ENCODE measurements at places on chromosomes 5 and 9.
A peak's percentile ranks its signal among the peaks of the same experiment; 100 is the strongest.

GRCh38 chr9:71076096-71076495, 45.3 kb downstream of the TRPM3 start:
- DNase-seq, result no peak

DNA sequence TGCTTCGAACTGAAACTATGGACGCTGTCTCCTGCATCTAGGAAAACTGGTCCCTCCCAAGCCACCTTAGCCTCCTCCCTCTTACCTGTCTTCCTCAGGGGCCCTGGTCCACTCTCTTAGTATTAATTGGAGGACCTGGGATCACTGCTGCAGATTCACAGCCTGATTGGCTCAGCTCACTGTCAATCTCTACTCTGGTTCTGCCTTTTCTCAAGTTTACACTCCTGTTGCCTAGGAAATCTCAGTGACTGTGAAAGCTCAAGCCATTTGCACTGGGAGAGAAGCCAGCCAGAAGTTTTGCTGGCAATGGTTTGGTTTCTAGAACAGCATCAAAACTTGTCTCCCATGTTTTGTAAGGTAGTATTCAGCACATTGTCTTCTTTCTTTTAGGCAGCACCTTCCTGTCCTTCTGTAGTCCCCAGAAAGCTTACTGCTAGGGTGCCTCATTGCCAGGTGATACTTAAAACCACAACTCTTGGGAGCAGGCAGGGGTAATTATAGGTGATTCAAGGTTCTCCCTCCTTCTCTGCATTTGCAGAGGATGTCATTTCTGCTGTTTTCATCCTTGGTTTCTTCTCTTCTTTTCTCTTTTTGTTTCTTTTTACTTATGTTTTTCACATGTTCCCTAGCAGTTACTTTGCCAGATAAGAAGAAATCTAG, at the start of gene CAPSL:
Gene CAPSL (minus strand): TSS at position 55 of the 660 bp plus-strand sequence. CDS start 17,502 bp downstream, outside the sequence.
- DNase-seq, result peak; percentile 67

DNA sequence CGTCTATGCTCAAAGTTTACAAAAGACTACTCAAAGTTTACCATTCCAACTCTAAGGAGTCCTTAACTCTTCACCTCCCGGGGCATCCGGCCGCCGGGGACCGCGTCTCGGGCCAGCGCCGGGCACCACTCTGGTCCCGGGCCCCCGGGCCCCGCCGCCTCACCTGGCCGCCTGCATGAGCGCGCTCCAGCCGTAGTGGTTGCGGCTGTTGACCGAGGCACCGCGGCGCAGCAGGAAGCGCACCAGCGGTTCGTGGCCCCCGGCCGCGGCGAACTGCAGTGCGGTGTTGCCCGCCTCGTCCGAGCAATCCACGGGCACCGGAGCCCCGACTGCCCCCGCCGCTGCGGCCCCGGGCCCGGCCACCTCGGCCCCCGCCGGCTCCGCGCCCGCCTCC, 388 bp downstream of the ANKS6 start:
- peak; percentile 21 for DNase-seq

- DNase-seq, result no peak
Observed at GRCh38 chr9:135300346-135301141, 179.0 kb upstream of the PPP1R26 start.

GRCh38 chr5:137888863-137889759, at the start of gene PKD2L2:
Gene PKD2L2 (plus strand): TSS chr5:137889457. CDS start chr5:137889492, 35 bp downstream.
- peak; percentile 84 for DNase-seq

DNA sequence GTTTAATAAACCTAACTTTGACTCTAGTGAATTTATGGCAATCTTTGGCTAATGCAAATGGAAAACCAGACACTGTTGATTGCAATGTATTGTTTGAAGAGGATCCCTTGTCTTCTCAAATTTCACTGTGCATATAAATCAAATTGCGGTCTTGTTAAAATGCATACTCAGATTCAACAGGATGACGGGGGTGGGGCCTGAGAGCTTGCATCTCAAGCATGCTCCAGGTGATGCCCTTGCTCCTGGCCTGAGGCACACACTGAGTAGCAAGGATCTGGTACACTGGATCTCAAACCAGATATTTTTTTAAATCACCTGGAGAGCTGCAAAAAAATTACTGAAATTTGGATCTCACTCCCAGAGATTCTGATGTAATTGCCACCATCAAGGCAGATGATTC, 463.7 kb downstream of the DNAH5 start:
- no peak for DNase-seq

DNA sequence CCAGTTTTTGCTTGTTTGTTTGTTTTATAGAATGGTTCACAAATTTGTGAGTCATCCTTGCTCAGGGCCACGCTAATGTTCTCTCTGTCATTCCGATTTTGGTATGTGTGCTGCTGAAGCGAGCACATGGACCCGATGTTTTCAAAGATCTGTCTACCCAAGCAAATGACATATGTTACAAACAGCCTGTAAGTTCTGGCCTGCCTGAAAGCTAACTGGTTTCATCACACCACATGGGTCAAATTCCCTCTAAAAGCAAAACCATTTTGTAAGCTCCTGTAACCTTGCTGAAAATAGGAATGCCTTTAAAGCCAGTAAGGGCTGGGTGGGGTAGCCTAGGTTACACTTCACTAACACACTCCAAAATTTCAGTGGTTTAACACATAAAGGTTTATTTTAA, 25.4 kb downstream of the DMRT3 start:
- DNase-seq, result peak; percentile 5

GRCh38 chr5:40276426-40277102, 403.2 kb upstream of the PTGER4 start:
- no peak for DNase-seq

DNA sequence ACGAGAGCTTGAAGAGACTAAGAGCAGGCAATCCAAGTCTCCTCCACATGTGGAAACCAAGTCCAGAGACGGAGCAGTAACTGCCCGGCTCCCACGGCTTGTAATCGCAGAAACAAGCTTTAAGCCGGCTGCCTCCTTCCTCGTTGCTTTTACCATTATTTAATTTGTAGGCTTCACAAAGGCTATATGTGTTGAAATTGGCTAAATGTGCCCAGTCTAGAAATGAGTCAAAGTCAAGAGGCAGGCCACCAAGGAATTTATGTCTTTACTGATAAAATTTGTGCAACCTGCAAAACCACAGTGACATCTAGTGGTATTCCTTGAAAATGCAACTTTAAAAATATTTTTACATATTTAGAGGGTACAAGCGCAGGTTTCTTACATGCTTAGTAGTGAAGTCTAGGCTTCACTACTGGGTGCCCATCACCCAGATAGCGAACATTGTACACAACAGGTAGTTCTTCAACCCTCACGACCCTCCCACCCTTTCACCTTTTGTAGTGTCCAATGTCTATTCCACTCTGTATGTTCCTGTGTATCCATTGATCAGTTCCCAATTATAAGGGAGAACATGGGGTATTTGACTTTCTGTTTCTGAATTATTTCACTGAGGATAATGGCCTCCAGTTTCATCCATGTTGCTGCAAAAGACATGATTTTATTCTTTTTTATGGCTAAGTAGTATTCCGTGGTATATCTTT, 33.5 kb upstream of the EBF1 start:
- DNase-seq, result peak; percentile 72

DNA sequence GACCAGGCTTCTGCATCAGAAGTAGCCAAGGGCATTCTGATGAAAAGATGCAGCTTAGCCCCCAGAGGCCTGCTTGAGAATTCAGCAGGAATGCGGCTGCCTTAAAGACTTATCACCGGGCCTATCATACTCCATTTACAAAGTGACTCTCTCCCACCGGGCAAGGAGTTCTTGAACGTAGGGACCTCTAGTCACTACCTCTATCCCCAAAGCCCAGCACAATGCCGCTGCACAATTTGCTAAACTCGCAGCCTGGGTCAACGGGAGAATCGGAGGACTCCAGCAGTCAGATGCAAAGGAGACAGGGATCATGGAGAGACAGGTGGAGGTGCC, 661 bp downstream of the PDCL start:
- DNase-seq, result peak; percentile 62

Data from EH (cell line).